Smooth muscle cell of the pulmonary artery (primary cell): ENCODE measurements at places on chromosomes 3 and 15. TPM values are rescaled to one million over a fixed set of nuclear protein-coding genes. Genes with fewer than 3 reads are reported as not detected.

The PSMD6 gene
- 85.5 and 88.2 TPM in 2 replicates for total RNA-seq

The SNTN gene
- total RNA-seq, result not detected in 2 replicates

The SIN3A gene
- total RNA-seq, result 25.5 and 29.3 TPM in 2 replicates

The MYO5C gene
- total RNA-seq, result 0.07 and 0.10 TPM in 2 replicates

The ERICH6 gene
- total RNA-seq, result 0.03 and 0.07 TPM in 2 replicates

The SERPINI1 gene
- 4.3 and 7.6 TPM in 2 replicates for total RNA-seq

The IL17RB gene
- under 0.01 TPM in 1 of 2 replicates, not detected in the other for total RNA-seq

The SFMBT1 gene
- 2.5 and 4.5 TPM in 2 replicates for total RNA-seq

The EOMES gene
- not detected in 2 replicates for total RNA-seq

The NDN gene
- total RNA-seq, result 65.9 and 66.9 TPM in 2 replicates

The IDH3A gene
- total RNA-seq, result 43.3 and 56.2 TPM in 2 replicates

The LHFPL4 gene
- not detected in 2 replicates for total RNA-seq

The THBS1 gene
- total RNA-seq, result 1,327 and 2,745 TPM in 2 replicates

The CSPG4 gene
- total RNA-seq, result 193 and 328 TPM in 2 replicates

The PRSS50 gene
- not detected in 2 replicates for total RNA-seq

The HGD gene
- 0.40 and 1.3 TPM in 2 replicates for total RNA-seq

The VWA5B2 gene
- total RNA-seq, result 0.03 and 0.52 TPM in 2 replicates

The GP9 gene
- total RNA-seq, result not detected in 2 replicates

The RETNLB gene
- not detected in 2 replicates for total RNA-seq

The TNFAIP8L3 gene
- 6.9 and 7.4 TPM in 2 replicates for total RNA-seq

The XCR1 gene
- not detected in 2 replicates for total RNA-seq

The LRRC31 gene
- total RNA-seq, result not detected in 2 replicates

The CTXN2 gene
- total RNA-seq, result not detected in 2 replicates

The OR4F6 gene
- total RNA-seq, result not detected in 2 replicates

The FEZF2 gene
- total RNA-seq, result not detected in 2 replicates

The ADGRG7 gene
- 0.07 TPM in 1 of 2 replicates, not detected in the other for total RNA-seq

The SEMA5B gene
- total RNA-seq, result 0.33 and 0.72 TPM in 2 replicates

The SAMD7 gene
- total RNA-seq, result not detected in 2 replicates

The SLC12A1 gene
- total RNA-seq, result not detected in 2 replicates

The ADCY5 gene
- 0.13 and 0.91 TPM in 2 replicates for total RNA-seq

The RASGRP1 gene
- 1.1 and 5.1 TPM in 2 replicates for total RNA-seq

The KLF15 gene
- 1.1 and 1.3 TPM in 2 replicates for total RNA-seq

The PTH1R gene
- 0.20 and 2.1 TPM in 2 replicates for total RNA-seq

The AGTR1 gene
- 0.30 and 3.7 TPM in 2 replicates for total RNA-seq

The C2CD4A gene
- 0.36 and 1.4 TPM in 2 replicates for total RNA-seq

The NAALADL2 gene
- 13.9 and 18.4 TPM in 2 replicates for total RNA-seq

The UROC1 gene
- not detected in 2 replicates for total RNA-seq

The MAGEL2 gene
- 0.73 and 0.98 TPM in 2 replicates for total RNA-seq

The RNF123 gene
- total RNA-seq, result 32.1 and 38.6 TPM in 2 replicates

The SYNPR gene
- total RNA-seq, result not detected in 2 replicates

The LIPH gene
- total RNA-seq, result 0.43 and 1.4 TPM in 2 replicates

The UACA gene
- total RNA-seq, result 133 and 231 TPM in 2 replicates

The ANKUB1 gene
- not detected in 2 replicates for total RNA-seq

The FBXW12 gene
- not detected in 2 replicates for total RNA-seq

The A4GNT gene
- not detected in 2 replicates for total RNA-seq

The CCDC9B gene
- 49.3 and 91.9 TPM in 2 replicates for total RNA-seq

The SST gene
- not detected in 2 replicates for total RNA-seq

The CFAP20DC gene
- 1.6 and 3.1 TPM in 2 replicates for total RNA-seq

The CRABP1 gene
- total RNA-seq, result not detected in 2 replicates

The ZNF385D gene
- 1.2 and 8.9 TPM in 2 replicates for total RNA-seq

The SERINC4 gene
- total RNA-seq, result not detected in 2 replicates

The SKOR1 gene
- 0.07 and 0.17 TPM in 2 replicates for total RNA-seq

The SLC28A1 gene
- 0.10 TPM in 1 of 2 replicates, not detected in the other for total RNA-seq

The PLA2G4D gene
- total RNA-seq, result under 0.01 TPM in 1 of 2 replicates, not detected in the other

The SLC24A5 gene
- not detected in 2 replicates for total RNA-seq

The SLC2A2 gene
- not detected in 2 replicates for total RNA-seq
